ENCODE measurements at places on chromosomes 3 and 15.
A peak's percentile ranks its signal among the peaks of the same experiment; 100 is the strongest.

- no peak for DNase-seq
Measured at GRCh38 chr15:99845009-99845408, 111.8 kb upstream of the LYSMD4 start.

- no peak for DNase-seq
Measured at GRCh38 chr3:62981962-62982361, 106.7 kb upstream of the CADPS start.

- DNase-seq = no peak
Measured at GRCh38 chr15:69561071-69561784, 108.6 kb downstream of the RPLP1 start.

DNA sequence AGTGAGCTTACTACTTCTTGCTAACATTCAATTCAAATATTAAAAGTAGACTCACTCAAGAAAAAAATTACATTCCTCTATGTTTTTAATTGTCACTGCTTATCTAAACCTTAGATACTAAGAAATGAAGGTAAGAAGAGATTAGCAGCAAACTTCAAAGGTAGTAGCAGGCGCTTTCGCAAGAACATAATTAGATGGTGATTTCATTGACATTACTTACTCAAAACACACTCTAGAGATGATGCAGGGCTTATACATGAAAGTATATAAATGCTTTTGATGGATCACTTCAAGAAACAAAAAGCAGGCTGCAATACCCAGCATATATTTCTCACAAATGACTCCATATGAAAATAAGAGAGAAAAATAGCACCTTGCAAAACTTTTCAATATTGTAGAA is 86.8 kb downstream of the FSIP1 start:
- DNase-seq = no peak

DNA sequence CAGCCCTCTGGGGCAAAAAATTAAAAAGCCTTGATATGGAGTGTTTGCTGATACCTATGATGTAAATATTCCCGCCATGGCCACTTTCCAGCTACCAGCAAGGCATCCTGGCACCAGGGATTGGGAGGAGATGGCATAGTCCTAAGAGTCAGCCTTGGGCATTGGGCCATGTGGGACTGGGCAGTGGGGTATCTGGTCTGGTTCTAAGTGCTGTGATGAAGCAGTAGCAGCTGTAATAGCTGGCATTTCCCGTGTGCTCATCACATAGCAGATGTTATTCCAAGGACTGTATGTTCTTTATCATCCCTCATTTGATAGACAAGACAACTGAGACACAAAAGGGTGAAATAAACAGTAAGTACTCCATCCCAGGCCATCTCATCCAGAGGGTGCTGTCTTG is 6.9 kb upstream of the SACM1L start:
- no peak for DNase-seq

- peak; percentile 83 for DNase-seq
Measured at GRCh38 chr3:67655364-67656121, 1.1 kb upstream of the SUCLG2 start.

DNA sequence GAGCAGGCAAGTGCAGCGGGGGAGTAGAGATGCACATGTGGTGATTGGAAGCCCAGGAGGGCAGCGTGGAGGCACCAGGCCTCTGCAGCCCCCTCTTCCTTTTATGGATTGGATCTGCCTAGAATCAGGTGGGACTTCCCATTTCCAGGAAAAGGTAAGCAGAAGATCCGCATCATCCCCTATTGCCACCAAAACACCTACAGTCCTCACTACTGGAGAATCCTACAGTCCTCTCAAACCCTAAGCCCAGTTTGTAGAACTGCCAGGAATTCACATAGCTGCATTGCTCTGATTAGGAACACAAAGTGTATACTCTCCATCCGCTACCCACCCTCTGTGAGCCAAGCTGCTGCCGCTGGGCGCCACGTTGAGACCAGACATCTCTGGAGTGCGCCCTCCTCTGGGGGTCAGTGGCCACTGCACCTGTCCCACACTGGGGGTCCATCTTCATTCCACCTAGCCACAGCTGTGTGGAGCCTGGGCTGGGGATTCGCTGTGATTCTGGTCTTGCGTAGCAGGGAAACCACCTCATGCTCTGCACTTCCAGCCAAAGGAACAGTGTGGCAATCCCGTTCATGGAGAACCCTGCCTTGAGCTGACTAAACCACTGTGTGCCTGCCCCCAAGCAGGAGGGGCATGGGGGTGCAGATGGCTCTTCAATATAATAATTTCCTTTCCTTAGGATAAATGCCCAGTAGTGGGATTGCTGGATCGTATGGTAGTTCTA is 88.9 kb upstream of the PTX3 start:
- peak; percentile 8 for DNase-seq

DNA sequence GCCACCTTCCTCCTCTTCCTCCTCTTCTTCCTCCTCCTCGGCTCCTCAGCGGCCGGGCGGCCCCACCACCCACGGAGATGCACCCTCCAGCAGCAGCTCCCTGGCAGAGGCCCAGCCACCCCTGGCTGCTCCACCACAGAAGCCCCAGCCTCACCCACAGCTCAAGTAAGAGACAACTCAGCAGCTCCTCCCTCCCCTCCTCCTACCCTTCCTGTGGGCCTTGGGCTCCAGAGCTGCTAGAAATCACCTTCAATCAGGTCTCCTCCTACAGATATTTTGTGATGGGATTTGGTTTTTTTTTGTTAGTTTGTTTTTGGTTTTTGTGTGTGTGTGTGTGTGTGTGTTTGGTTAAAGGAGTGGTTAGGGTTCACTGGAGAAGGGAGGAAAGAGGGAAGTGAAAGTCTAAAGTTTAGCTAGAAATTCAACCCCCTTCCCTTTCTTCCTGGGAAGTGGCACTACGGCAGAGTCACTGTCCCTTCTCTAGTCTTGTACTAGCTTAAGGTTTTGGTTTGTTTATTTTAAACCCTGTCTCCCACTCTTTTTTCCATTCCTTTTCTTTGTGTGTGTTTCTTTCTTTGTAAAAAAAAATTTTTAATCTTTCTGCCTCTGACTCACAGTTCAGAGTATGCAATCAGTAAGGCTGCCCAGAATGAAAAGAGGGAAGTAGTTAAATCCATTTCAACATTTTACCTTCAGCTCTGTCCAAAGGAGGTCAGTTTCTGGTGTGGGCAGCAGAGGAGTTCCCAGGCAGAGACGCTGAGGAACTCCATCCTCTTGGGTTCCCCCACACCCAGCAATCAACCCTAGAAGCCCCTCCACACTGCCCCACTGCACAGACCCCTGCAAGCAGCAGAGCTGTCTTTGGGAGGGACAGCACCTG is 29.0 kb upstream of the TIMP4 start:
- DNase-seq = peak; percentile 73

GRCh38 chr15:64310036-64310435 is 45.9 kb downstream of the CSNK1G1 start:
- DNase-seq = no peak

GRCh38 chr3:144097163-144097562 is 125.5 kb downstream of the DIPK2A start:
- no peak for DNase-seq

DNA sequence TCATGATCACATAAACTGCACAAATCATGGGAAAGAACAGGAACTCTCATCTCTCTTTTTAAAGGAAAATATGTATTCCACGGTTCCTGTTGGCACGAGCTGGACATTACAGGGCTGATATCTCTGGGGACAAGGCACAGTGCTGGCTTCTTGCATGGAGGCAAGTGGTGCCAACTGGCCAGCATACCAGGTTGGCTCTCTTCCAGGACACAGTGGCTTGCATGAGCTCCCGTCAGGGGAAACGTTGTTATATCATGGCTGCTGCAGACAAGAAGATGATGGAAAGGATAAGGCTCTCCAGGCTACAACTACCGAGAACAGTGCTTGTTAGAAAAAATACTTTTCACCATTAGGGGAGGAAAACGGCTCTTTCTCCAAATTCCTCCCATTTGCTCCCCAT is 283.9 kb downstream of the RORA start:
- peak; percentile 67 for DNase-seq

DNA sequence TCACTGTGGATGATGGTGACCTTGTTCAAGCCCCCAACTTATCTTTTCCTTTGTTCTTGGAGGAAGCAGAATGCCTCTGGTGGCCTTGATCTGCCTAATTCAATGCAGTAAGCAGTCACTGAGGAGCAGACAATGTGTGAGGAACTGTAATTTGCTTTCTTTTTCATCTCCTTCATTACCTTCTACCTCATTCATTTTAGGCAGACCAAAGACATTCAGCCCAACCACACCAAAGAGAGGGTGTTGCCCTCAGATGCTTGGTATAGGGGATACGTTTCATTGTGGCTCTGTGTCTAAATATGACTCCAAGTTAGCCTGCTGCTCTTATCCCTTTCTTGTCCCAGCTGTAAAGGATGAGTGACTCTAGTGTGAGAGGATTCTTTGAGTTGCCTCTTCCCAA is 15.3 kb downstream of the EXOSC7 start:
- no peak for DNase-seq

DNA sequence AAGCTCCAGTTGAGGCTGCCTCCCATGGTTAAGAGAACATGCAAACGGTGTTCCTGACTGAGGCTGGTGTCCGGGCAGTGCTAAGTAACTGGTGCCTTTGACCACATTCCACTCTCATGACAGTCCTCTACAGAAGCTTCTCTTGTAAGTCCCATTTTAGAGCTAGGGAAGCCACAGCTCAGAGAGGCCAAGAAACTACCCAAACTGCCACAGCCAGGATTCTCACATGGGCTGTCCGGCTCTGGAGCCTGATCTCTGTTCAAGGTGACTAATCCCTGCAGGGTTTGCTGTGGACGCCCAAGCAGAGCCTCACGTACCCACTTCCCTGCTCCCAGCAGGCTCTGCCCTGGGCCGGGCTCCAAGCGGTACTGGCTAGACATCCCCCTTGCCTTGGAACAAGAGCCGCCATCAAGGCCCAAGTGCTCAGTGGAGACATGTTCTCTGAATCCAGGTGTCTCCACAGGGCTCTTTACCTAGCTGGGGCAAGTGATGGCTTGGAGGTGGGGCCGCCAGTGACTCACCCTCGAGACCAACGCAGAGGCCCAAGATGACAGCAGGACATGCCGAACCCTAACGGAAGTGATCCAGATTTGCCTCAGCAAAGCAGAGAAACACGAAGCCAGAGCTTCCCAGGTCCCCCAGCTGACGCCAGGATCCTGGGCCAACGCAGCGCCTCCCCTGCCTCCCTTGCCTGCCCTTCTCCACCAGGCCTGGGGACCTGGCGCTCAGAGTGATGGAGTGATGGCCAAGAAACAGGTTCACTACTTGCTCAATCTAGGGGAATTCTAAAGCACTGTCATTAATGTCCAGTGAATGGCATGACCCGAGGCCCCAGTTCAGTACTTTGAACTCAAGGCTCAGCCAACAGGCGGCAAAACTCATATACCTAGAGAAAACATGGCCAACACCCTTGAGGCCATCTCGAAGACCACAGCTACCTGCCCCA is 24.4 kb downstream of the KLHL25 start:
- DNase-seq = no peak

DNA sequence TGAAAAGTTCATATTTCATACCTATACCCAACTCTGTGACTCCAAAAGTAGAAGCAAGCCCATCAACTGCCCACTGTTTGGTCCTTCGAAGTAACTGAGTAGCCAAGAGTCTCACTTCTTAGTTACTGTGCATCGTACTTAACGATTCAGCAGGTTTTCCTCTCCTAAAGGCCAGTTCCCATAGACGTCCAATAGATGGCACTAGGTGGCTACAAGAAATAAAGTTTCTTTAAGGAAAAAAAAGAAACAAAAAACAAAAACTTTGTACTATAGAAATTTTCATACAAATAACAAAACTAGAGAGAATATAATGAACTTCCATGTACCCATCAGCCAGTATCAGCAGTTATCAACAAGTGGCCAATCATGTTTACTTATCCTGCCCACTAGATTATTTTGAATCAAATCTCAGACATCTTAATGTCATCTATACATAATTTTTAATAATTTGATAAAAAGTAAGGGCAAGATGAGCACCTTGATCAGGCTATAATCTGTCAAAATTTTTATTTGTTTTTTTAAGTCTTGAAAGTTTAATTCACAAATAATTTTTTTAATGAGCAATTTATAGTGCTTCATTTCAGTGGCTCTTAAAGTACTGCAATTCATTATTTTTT is 63.8 kb upstream of the ACP3 start:
- DNase-seq = peak; percentile 87

DNA sequence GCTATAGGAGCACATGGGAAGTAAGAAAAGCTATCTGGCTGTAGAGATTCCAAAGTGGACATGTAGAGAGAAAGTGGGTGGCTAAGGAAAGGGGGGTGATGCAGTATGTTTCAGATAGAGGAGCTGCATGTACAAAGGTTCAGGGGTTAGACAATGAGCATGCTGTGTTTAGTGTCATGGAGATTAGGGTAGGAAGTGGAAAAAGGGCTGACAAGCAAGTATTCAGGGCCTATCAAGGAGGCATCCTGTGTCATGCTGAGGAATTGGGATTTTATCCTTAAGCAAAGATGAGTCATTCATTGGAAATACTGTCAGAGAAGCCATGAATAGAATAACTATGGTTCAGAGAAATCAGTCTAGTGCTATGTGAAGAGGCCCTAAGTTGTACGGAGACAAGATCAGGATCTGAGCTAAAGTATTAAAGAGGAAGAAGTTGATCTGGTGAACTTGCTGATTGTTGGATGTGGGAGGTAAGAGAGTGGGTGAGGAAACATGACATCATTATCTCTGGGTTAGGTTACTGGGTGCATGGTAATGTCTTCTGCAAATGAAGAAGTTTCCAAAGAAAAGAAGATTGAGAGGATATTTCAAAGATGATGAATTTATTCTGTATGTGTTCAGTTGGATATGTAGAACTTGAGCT is 176.7 kb upstream of the GOLIM4 start:
- peak; percentile 8 for DNase-seq

- DNase-seq = no peak
Measured at GRCh38 chr3:19711160-19711782, 222.7 kb downstream of the EFHB start.

- no peak for DNase-seq
Measured at GRCh38 chr3:53202331-53203015, 41.5 kb downstream of the PRKCD start.

- peak; percentile 77 for DNase-seq
Measured at GRCh38 chr15:52331490-52332240, 36.1 kb upstream of the MYO5C start.

DNA sequence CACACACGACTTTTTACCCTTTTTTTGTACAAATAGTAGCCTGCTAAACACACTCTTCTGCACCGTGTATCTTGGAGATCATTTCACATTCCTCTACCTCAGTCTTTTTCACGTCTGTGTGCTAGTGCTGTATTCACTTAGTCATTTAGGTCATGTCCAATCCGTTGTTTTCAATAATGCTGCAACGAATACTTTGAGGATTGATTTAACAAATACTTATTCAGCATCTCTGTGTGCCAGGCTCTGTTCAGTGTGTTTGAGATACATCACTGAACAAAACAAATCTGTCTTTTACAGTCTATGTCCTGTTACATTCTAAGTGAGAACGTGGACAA is 882 bp downstream of the JMJD7 start:
- DNase-seq = no peak

- no peak for DNase-seq
Measured at GRCh38 chr3:58077596-58078285, 69.5 kb downstream of the FLNB start.

All from hematopoietic multipotent progenitor cell treated with erythropoietin and hydrocortisone succinate and interleukin-3 and kit ligand, for 4 days (in vitro differentiated cells).